Activated B cell treated with CpG ODN at 0.5 μM for 24 hours (primary cell): ENCODE measurements at places on chromosomes 7 and 10. TPM values are rescaled to one million over a fixed set of nuclear protein-coding genes. Genes with fewer than 3 reads are reported as not detected.

GRCh38 chr10:49099046-49099445 is 16.3 kb downstream of the VSTM4 start:
- no peak for DNase-seq

BEND7 gene
- not detected in 2 replicates for total RNA-seq

CPA1 gene
- total RNA-seq, result not detected in 2 replicates

CALML3 gene
- total RNA-seq, result not detected in 2 replicates

- no peak for DNase-seq
Measured at GRCh38 chr10:61592581-61592980, 70.1 kb upstream of the CABCOCO1 start.

AGAP5 gene
- 9.5 and 15.0 TPM in 2 replicates for total RNA-seq

DNA sequence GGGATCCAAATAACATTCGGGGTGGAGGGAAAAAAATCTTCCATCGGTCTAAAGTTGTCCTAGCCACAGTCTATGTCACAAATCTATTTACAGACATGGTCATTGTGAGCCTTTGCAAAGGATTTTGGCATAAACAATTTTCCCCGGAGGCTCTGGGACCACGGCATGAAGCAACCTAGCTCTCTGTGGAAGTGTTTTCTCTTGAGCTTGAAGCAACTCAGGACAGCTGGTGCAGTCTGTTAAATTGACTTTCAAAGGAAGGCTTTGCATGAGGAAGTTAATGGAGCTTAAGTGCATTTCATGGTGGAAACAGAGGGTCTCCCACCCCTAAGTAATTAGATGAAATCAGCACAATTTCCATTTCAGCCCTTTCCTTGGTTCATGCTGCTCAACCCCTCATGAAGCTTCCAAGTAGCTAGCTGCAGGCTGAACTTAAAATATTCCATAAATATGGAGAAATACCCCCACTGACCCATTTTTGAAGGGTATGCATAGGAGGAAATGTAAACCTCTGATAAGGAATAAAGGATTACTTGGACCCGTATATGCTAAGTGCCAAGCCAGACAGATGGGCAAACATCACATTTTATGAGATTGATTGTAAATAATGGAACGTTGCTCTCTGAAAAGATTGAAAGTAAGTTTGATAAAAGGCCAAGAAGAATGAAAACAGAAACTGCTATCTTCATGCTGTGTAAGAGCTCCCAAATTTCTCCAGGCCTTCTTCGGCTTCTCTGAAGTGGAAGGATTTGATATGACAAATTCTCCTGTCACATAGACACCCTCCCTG is 39.9 kb downstream of the CCDC3 start:
- no peak for DNase-seq

- no peak for DNase-seq
Measured at GRCh38 chr10:117204316-117204715, 7.0 kb downstream of the KCNK18 start.

TMEM273 gene
- 6.7 and 8.5 TPM in 2 replicates for total RNA-seq

ARHGEF5 gene
- total RNA-seq, result 6.4 and 7.4 TPM in 2 replicates
